Uterus (tissue), 4 donors: ENCODE measurements at places on chromosomes 2 and 18. TPM values are rescaled to one million over a fixed set of nuclear protein-coding genes. Genes with fewer than 3 reads are reported as not detected.

KCNK3 gene
- 2.8 TPM for total RNA-seq

CRYGD gene
- not detected for total RNA-seq

NBEAL1 gene
- 43.8 TPM for total RNA-seq

TUBB8B gene
- 0.46 TPM for total RNA-seq

FNDC4 gene
- total RNA-seq = 9.1 TPM

DNA sequence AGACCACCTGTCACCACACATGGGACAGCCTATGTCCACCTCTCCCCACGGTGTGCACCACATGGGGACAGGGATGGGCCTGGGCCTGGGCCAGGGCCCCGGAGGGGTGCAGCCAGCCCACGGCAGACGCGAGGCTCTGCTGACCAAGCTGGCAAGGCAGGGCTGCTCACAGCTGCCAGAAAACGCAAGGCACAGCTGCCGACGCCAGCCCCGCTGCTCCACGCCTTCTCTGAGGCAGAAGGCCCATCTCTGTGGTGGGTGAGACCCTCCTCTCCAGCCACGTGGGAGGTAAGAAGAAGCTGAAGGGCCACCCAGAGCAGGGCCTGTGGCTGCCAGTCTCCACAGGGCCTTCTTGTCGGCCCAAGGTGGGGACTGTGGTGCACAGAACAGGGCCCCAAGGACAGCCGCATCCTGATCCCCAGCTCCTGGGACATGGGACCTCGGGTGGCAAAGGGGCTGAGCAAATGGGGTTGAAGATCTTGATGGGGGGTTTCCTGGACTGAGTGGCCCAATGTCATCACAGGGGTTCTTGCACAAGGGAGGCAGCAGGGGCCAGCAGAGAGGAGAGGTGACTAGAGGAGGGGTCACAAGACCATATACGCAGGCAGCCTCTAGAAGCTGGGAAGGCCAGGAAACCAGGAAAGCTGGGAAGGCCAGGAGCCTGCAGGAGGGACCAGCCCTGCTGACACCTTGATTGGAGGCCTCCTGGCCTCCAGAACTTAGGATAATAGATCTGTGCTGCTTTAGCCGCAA, 72.3 kb downstream of the NDUFA10 start:
- DNase-seq = no peak

DNA sequence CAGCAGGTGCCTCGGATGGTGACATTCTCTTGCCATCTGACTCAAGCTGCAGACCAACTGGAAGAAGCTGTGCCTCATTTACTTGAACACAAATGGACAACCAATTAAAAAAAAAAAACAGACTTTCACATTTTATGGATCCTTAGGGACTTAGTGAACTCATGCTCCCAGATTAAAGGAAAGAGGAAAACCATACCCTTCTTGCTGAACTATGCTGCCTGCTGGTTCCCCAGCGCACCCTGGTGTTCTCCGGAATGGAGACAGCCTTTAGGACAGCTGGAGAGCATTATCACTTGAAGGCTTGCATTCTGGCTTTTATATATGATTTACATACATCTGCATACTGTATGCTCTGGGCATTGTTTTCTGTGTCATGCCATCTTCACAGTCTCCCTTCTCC, 370.7 kb downstream of the SLC4A3 start:
- DNase-seq = no peak

GRCh38 chr18:69085951-69086350, 288.1 kb downstream of the CCDC102B start:
- DNase-seq = no peak

DNA sequence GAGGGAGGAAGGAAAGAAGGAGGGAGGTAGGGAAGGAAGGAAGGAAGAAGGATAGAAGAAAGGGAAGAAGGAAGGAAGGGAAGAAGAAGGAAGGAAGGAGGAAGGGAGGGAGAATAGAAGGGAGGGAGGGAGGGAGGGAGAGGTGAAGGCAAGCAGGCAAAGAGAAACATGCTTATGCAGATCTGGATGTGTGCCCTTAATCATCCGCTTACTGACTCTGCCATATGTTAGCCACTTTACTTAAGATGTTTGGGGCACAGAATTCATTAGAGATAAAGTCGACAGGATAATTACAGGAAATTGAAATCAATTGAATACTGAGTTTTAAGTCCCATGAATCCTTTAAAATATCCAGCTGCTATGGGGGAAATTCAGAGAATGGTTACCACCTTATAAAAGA, 334.2 kb downstream of the GRB14 start:
- DNase-seq = no peak

DNA sequence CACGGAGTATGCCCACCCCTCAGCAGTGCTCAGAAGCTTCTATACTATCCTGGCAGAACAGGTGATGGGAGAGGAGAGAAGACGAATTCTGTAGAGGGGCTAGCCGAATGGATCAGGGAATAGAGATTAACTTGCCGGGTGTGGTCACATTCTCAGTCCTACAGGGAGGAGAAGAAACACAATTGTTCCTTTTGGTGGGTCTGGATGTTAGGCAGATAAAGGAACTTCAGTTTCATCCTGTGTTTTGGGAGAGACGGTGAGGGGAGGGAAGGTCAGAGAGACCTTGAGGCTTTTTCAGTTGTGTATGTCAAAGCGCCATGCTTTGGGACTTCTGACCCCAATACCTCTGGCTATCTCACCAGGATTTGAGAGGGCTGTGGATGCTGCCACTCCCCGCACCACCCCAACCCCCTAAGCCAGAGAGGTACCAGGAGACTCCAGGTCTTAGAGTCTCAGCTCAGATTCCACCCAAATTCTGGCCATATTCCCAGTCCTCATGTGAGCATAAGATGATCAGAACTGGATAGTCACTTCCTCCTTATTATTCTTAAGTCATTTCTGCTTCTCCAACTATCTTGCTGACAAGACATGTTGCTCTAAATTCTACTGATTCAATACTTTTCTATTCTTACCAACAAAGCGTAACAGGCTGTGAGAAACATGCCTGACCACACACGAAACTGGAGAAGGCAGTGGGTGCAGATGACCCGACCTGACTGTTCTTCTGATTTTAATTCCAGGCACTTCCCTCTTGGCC, 2.3 kb upstream of the TMEM37 start:
- DNase-seq = no peak

DNA sequence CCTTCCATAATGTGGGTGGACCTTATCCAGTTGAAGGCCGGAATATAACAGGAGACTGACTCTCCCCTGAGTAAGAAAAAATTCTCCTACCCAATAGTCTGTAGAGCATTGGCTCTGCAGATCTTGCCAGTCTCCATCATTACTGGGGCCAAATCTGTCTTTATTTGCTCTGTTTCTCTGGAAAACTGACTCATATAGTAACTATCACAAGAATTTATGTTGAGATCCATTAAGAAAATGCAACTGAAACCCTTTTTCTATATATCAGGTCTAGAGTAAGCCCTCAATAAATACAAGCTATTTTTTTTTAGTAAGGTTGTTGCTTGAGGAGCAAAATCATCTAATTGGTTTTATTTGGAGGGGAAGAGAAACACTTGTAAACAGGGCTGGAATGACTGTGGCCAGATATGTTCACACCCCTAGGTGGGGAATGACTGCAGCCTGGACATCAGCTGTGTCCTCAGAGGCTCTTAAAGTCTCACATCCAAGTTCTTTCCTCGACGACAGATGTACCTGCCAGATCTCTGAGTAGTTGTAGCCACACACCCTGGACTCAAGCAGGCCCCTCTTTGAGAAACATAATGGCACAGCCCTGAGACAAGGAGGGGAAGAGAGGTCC, 339.7 kb downstream of the TNS1 start:
- no peak for DNase-seq

DNA sequence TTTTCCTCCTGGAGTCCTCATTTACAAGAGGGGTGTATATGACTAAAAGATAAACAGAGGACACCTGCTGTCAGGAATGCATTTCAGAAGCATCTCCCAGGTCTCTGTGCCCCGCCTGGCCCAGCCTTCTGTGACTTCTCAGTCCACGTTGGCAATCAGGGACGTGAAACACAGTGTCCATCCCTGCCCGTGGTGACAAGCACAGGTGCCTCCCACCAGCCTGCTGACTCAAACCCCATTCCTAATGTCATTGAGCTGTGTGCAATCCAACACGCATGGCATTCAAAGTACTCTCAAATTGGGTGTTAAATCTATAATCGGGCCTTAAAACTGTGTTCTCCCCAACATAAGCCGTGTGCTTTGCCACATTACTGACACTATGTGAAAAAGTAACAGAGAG, 343.2 kb downstream of the EIPR1 start:
- no peak for DNase-seq

DNA sequence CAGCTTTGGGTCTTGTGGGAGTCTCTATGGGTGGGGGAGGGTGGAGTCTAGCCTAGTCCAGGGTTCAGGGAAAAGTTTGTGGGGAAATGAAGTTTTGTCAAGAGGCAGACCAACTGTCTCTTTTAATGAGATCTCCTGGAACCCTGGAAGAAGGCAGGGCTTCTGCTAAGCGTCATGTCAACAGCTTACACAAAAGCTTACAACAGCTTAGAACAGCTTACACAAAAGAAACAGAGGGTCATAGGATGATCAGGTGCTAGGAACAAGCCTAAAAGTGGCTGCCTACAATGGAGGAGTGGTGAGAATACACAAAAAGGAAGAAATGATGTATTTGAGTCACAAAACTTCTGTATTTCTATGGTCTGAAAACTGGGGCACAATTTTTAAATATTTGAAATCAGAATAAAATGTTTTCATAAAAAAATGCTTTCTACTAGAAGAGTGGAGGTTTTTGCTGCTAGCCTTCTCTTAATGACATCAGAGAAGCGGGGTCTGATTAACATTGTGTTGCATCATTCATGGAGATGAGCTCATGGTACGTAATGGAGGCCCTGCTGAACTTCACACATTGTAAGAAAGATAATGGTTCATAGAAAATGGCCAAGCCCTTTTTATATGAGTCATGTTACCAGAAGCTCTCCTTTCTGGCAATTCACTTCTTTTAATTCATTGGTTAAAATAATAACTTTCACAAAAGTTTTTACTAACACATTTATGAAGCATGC, 351.0 kb downstream of the PIK3C3 start:
- no peak for DNase-seq

GRCh38 chr2:144198116-144198515, 321.8 kb downstream of the ZEB2 start:
- no peak for DNase-seq

DNA sequence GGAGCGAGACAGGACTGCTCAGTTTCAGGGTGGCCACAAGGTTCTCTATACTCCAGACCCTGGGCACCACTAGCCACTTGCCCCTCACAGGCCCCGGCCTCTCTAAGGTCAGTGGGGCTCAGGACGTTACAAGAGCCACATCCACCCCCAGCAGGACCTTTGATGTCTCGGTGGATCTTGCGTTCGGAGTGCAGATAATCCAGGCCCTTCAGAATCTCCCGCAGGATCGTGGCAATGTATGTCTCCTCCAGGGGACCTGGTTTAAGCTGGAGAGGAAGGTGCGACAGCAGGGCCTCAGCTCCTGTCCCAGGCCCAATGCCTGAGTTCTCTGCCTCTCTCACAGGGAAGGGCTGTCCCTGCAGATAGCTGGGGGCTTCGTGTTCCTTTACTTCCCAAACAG, 8.4 kb downstream of the STK25 start:
- DNase-seq = no peak

DNA sequence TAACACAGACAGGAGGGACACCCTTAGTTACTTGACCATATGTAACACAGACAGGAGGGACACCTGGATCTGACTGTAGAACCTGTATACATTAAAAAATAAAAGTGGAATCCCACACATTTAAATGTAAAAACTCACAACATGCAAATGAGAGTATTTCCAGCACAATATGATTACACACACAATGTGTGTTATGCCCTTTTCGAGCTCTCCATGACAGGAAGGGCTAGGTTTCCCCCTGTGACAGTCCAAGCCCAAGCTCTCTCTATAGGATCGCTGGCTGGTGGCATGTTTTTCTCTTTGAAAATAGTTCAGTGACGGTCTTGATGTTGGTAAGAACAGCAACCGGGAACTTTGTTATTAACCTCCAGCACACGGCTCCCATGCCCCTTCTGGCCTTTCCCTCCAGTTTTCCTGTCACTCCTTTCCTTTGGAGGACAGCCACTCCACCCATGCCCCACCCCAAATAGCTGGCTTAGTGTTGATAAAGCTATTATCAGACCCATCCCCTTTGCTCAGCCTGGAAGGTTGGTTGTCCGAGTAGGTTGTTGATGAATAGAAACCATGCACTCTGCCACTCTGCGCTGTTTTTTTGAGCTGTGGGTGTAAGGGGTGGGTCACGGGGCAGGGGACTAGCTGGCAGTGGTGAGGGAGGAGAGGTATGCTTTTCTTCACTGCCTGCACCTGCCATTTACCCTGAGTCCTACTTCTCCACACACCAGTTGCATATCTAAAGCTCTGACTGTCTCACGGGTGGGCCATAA, 2.7 kb downstream of the RASGRP3 start:
- no peak for DNase-seq

GRCh38 chr2:233346930-233347329, 7.4 kb upstream of the DGKD start:
- DNase-seq = no peak

DNA sequence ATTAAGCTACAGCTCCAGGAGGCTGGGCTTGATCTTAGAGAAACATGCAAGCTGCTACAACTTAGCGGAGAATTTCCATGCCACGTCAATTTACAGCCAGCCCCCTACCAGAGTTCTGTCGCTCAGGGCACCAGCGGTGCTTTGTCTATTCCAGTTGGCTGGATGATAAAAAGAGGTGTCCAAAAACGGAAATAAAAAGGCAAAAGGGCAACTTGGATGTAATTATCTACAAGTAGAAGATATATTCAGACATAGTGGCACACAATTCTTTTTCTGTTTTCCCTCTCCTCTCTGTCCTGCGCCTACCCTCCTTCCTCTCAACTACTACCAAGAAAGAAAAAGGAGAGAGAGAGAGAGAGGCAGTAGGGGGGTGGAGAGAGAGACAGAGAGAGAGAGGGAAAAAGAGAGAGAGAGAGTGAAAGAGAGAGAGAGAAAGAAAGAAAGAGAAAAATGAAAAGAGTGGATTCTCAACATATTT, 363 bp upstream of the RFTN2 start:
- DNase-seq = no peak

- peak; percentile 58 for DNase-seq
Observed at GRCh38 chr18:79644006-79644665, 35.5 kb upstream of the CTDP1 start.

GRCh38 chr2:162734866-162735265, 103.7 kb downstream of the KCNH7 start:
- DNase-seq = no peak

DNA sequence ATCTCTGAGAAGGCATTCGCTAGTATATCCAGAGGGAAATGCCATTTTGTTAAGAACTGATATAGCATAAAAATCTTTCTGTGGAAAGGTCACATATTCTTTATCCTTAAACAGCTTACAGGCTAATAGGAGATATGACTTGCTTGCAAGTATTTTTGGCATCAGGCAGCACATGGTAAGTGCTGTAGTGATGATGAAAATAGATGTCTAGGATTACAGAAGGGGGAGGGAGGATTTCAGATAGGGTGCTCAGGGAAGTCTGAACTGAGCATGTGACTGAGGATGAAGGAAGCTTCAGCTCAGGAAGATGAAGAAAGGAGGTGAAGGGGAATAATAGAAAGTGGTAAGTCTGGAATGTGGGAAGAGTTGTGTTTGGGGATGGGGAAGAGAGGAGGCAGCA, 158.5 kb upstream of the NOSTRIN start:
- DNase-seq = no peak

- no peak for DNase-seq
Observed at GRCh38 chr18:26458526-26459232, 89.7 kb downstream of the KCTD1 start.

- DNase-seq = no peak
Observed at GRCh38 chr2:140589696-140590095, 1541.1 kb downstream of the LRP1B start.
